ENCODE measurements at places on chromosomes 5 and 9.

DNA sequence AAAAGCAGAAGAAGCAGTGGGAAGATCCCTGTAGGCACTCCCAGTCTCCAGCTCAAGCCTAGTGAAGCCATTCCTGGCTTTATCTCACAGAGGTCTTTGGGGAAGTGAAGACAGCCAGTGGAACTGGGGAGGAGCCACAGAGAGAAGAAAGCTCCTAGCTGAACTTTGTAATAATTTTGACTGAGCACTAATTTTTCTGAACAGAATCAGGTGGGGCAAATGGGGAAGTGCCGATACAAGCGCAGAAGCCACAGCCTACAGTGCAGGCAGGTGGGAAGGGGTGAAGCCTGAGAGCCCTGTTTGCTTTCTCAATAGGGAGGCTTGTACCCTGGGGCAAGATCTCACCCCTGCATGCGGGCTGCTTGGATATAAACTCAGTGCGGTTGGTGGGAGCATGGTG lies 48.4 kb upstream of the SNAPC3 start:
- DNase-seq: no peak

- no peak for DNase-seq
Measured at GRCh38 chr9:130998597-130999244, 10.3 kb upstream of the LAMC3 start.

DNA sequence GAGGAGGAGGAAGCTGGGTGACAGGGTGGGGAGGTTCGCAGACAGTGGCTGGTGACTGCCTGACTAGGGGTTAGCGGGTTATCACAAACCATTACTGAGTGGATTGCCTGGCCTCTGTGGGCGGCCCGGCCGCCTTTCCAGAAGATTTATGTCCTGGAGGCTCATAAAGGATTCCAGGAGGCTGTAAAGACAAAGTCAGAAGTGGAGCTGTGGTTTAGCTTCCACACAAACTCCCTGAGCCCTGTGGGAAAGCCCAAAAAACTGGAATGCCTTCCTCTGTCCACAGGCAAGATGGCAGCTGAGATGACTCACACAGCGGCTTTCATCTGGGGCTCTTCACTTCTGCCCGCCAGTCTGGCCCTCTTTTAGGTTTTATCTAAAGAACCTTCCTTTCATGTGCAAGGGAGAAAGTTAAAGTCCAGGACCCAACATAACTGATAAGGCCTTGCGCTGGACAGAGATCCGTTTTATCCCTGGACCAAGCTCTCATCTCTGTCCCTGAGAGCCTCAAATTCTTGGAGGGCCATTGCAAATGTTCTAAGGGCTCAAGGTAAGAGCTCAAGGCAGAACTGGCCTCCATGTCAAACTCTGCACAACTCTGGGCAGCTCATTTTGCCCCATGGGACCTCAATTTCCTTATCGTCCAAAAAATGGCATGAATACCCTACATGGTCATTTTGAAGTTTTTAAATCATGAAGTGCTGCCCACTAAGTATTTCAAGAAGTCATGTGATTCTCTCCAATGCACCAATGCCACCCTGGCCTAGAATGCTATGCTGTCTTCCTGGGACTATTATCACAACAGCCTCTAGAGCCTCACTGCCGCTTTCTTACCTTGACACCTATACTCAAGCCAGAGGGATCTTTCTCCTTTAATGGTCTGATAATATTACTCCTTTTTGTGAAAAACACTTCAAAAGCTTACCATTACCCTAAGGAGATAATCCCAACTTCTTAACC lies 249.4 kb upstream of the TRIM32 start:
- DNase-seq: no peak

- DNase-seq: no peak
Measured at GRCh38 chr5:180129291-180130190, 58.0 kb upstream of the RNF130 start.

DNA sequence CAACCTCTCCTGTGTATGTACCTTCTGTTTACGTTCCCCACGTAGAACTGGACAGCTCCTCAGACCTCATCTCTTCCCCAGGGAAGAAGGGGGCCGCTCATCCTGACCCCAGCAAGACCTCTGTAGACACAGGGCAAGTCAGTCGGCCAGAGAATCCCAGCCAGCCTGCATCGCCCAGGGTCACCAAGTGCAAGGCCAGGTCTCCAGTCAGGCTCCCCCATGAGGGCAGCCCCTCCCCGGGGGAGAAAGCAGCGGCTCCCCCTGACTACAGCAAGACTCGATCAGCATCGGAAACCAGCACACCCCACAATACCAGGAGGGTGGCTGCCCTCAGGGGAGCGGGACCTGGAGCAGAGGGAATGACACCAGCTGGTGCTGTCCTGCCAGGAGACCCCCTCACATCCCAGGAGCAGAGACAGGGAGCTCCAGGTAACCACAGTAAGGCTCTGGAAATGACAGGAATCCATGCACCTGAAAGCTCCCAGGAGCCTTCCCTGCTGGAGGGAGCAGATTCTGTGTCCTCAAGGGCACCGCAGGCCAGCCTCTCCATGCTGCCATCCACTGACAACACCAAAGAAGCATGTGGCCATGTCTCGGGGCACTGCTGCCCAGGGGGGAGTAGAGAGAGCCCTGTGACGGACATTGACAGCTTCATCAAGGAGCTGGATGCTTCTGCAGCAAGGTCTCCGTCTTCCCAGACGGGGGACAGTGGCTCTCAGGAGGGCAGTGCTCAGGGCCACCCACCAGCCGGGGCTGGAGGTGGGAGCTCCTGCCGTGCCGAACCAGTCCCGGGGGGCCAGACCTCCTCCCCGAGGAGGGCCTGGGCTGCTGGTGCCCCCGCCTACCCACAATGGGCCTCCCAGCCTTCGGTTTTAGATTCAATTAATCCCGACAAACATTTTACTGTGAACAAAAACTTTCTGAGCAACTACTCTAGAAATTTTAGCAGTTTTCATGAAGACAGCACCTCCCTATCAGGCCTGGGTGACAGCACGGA lies 86.7 kb downstream of the GOLPH3 start:
- no peak for DNase-seq

DNA sequence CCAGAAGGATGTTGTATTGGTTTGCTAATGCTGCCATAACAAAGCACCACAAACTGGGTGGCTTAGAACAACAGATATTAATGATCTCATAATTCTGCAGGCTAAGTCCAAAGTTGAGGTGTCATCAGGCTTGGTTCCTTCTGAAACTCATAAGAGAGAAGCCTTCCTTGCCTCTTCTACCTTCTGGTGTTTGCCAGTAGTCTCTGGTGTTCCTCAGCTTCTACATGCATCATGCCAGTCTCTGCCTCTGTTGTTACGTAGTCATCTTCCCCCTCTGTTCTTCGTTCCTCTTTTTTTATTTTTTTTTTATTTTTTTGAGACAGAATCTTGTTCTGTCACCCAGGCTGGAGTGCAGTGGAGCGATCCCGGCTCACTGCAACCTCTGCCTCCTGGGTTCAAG lies 61.8 kb downstream of the LRRC70 start:
- no peak for DNase-seq
